Stimulated activated CD4-positive, alpha-beta T cell treated with anti-CD3 and anti-CD28 coated beads, Interleukin-15, amount 100 ng/mL, for 48 hours (primary cell): ENCODE measurements at places on chromosomes 3 and 15.

- no peak for DNase-seq
Measured at GRCh38 chr3:50557915-50558314, 9.6 kb downstream of the C3orf18 start.

- no peak for DNase-seq
Measured at GRCh38 chr15:71733122-71733521, 77.2 kb upstream of the NR2E3 start.

DNA sequence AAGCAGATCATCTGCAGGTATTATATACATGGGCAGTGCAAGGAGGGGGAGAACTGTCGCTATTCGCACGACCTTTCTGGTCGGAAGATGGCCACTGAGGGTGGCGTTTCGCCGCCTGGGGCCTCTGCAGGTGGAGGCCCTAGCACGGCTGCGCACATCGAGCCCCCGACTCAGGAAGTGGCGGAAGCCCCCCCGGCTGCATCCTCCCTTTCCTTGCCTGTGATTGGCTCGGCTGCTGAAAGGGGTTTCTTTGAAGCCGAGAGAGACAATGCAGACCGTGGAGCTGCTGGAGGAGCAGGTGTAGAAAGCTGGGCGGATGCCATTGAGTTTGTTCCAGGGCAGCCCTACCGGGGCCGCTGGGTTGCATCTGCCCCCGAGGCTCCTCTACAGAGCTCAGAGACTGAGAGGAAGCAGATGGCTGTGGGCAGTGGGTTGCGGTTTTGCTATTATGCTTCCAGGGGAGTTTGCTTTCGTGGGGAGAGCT is 639 bp downstream of the MKRN3 start:
- DNase-seq = peak; percentile 1

DNA sequence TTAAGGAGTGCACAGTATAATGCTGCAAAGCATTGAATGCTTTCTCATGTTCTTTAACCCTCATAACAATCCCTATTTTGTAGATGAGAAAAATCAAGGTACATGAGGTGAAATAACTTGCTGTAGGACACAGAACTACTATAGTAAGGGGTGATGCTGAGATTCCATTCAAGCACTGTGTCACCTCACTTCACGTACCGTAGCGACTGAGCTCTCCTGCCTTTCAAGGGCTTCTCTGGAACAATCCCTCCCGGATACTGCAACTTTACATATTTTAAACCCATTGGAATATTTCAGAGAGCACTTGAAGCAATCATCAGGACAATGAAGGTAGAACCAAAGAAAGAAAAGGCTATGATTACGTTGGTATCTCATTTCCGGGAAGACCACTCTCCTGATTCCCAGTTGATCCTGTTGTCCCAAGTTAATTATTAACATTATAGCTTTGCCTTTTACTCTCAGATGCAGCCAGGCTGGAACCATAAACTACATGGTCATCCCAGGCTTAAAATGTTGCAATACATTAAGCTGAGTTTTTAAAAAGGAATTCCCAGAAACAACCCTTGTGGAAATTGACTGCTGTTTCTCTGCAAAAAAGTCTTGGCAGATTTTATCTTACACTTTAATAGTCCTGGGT is 252.2 kb upstream of the IGF1R start:
- DNase-seq = no peak

GRCh38 chr3:111904376-111905241 is 45.5 kb downstream of the PHLDB2 start:
- DNase-seq = no peak

DNA sequence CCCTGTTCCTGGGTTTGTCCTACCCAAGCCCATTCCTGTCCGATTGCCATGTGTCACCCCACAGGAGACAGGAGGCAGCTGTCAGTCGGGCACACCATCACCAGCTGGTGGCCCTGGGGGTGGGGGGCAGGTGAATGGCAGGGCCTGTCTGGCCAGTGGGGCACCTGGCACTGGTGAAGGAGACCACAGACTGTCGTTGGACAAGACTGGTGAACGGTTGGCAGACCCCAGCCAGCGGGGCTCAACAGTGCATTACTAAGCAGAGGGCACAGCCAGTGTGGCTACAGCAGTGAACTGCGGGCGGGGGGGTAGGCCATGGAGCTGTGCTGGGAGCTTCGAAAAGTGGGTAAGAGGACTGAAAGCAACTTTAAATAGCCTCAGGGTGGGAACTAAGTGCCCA is 2.1 kb downstream of the SEMA7A start:
- DNase-seq = no peak

- DNase-seq = peak; percentile 76
Measured at GRCh38 chr15:74956648-74957475, at the start of gene RPP25. Gene RPP25 (minus strand): TSS chr15:74956772. CDS start chr15:74956583, 189 bp downstream.

GRCh38 chr15:77402740-77403379 is 17.0 kb downstream of the PEAK1 start:
- no peak for DNase-seq

DNA sequence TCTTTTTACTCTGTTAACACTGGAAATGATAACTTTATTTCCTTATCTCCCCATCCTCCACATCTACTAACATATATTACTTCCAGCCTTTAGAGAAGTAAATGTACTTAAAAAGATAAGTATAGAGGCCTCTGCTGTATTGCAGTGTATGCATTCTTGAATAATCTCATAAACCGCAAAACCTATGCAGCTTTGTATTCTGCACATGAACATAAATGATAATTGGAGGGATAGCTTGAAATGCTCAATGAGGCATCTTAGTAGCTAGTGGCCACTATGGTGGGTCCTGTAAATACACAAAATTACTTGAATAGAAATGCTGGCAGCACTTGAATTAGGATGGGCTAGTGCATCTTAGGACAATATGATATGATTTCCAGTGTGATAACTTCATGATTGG is 77.0 kb downstream of the LYSMD4 start:
- no peak for DNase-seq

- DNase-seq = no peak
Measured at GRCh38 chr15:24862726-24863521, 91.9 kb upstream of the SNRPN start.

DNA sequence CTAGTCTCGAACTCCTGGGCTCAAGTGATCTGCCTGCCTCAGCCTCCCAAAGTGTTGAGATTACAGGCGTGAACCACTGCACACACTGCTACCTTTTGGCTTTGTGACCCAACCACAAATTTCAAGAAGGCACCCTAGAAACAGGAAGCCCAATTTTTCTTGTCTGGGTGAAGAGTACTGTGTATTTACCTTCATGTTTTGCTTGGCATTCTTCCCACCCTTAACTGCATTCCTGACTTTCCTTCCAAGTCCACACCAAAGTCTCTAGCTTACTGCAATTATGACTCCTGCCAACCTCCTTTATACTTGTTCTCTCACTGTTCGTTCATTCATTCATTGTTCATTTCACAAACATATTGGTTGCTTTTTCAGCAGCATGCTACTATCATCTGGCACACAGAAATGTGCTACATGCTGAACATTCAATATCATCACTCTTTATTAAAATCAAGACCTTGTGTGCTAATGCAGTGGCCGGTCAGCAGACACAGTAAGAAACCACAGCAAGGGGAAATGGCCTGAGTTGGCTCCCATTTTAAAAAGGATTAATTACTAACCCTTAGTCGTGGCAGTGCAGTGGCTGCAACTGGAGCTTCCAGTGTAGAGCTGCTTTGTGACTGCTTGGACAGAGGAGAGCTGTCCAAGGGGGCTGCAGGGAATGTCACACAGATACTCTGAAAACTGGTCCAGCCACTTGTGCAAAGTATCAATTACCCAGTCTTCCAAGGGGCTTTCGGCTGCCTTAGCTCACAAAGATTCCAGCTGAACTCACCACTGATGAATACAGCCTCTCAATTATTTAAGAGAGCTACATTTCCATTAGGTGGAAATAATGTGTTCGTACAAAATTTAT is 94.0 kb downstream of the ETFA start:
- DNase-seq = no peak

DNA sequence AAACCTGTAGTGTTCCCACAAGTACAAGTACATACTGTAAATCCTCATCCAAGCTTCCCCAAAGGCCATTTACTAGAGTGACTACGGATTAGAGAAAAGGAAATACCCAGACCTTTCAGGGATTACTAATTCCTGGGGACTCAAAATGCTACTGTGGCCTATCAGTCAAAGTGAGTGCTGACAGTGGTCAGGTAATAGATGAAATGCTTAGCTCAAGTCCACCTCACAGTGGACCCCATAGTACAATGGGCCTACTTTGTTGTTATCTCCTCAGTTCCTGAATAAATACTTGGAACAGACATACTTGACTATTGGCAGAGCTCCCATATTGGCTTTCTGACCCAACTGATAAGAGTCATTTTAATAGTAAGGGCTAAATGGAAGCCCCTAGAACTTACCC is 61.6 kb downstream of the MAP4 start:
- DNase-seq = no peak

DNA sequence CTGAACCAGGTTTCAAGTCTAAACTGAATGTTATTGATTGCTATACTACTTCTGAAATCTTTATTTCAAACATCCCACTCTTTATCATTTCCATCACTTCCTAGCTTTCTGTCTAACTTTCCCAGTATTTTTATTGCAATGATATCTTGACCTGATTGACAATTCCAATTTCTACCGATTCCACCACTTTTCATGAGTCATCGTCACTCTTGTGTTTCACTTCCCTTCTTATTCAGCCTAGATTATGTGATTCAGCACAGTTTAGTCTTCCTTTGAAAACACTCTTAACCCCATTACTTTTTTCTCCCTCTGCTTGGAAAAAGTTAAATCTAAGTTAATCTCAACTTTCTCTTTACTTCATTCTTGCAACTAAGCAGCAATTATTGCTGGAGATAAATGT is 62.6 kb downstream of the SLC7A14 start:
- DNase-seq = no peak

DNA sequence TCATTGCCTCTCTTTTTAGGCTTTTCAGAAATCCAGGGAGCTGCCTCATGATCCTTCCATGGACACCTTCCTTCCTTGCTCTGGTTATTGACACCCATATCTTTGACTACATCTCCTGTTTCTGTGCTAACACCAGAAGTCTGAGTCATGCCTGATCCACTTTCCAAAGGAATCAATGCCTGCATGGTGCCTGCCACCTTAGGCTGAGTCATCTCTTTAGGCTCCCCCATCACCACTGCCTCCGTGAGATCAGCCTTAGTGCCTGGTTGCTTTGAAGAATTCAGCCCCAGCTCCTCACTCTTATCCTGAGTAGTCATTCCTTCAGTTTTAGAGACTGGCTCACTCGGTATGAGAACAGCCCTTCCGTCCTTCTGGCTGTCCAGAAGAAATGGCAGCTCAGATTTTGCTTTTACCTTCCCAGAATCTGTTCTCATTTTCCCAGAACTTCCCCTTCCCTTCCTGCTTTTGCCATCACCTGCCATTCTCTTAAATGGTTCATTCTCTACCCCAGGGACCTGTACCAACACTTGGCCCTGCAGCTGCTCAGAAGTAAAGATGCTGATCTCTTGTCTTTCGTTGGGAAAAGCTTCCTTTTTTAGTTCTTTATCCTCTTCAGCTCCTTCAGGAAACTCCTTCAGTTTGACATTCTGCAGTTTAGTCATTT is 105.3 kb downstream of the MAP4 start:
- no peak for DNase-seq

GRCh38 chr15:64180235-64180824 is 17.5 kb upstream of the PPIB start:
- DNase-seq = no peak

- DNase-seq = no peak
Measured at GRCh38 chr3:12990306-12990705, 82.9 kb downstream of the IQSEC1 start.

DNA sequence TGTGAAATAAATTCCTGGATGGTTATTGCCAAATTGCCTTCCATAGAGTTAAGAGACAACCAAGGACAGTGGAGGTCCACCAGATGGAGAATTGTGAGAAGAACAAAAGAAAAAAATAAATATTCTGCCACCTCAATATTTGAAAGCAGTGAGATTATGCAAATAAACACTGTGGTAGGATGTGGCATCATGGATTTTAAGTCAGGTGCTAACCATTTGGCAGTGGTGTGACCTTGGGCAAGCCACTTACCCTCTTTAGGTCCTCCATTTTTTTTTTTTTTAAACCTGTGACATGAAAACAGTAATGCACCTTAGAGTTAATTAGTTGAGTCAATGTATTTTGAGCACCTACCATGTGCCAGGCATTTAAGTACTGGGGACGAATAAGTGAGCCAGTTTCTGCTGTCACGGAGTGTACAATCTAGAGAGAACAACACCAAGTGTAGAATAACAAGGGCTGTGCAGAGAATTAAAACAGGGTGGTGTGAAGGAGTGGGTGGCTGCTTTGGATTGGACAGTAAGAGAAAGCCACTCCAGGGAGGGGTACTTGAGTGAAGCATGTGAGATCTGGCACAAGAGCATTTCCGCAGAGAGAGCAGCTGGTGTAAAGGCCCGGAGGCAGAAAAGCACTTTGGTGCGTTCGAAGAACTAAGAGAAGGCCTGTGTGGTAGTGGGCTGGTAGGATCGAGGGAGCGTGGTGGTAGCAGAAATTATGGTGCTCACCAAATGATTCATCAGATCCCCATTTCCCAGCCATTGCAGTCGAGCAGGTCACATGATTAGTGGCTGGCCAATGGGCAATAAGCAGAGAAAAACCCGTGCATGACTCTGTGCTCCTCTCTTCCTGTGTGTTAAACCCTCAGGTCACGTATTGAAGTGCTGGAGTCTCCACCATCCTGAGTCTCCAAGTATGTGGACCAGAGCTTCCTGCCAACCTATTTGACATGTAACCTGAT is 39.2 kb downstream of the CCK start:
- DNase-seq = no peak

DNA sequence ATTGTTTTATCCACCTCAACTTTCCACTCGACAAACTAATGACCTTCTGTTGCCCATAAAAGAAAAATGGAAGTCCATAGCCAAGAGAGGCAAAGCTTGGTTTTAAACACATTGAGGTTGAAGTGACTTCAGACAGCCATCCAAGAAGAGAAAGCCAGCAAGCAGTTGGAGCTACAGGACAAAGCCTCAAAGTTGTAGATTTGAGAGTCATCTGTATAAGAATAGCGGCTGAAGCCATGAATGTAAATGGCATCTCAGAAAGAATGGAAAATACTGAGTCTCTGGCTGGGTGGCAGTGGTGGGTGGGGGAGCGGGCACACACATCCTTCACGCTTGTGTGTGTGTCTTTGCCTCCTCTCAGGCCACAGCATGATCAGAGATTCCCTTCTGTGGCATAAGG is 124.1 kb upstream of the CHRM5 start:
- no peak for DNase-seq

DNA sequence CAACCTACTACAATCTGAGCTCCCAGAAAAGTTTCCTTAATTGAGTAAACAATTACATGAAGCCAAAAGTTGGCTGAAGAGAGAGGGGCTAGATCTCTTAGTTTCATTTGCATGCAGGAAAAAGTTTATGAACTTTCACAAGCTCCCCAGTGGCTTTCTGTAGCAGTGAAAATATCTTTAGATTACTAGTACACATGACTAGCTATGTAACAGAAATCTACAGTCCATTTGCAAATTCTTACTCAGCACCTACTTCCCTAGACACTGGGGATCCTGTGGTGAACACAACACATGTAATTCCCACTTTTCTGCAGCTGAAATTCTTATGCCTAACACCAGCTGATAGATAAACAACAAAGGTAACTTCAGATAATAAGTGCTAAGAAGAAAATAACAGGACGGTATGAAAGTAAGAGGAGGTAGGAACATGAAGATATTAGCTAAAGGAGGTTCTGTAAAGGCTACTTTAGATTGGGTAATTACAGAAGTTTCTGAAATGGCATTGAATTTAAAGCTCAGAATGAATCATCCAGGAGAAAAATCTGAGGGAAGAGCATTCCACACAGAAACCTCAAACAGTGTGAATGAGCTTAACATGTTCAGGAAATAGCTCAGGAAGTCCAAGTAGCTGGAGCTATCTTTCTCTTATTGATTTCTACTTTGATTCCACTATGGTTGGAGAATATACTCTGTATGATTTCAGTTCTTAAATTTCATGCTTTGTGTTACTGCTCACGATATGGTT is 204.8 kb downstream of the MAGI1 start:
- no peak for DNase-seq
